ENCODE measurements at places on chromosomes 12 and 14.

DNA sequence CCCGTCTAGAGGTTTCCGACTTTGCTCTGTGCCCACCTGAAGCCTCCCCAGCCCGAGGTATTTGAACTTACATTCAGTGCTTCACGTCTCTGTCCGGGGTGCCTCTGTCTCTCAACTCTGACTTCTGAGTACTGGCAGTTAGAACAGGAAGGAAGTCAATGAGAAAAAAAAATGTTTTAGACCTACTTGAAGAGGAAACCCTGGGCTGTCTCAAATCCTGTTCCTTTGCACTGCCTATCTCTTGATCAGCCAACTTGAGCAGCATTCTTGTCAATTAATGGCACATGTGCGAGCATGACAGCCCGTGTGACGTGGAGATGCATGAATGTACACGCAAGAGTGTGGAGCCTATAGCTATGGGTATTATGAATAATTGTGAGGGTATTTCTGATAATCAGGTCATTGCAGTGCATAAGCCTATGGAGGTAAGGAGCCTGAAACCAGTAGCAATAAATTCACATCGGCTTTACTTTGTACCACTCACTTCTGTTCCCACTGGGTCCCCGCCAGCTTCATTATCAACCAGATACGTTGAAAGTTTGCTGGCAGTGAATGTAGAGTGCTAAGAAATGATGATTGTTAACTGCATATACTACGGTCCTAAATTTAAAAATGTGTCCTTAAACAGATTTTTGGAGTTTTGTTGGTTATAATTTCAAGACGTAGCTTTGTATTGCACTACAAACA is at the start of gene ARHGDIB:
ARHGDIB (minus strand) TSS at position 136 of the 687 bp plus-strand sequence. CDS start 10,889 bp downstream, outside the sequence.
- peak; percentile 13 for DNase-seq

GRCh38 chr12:49796606-49797448 is 31.4 kb downstream of the NCKAP5L start:
- no peak for DNase-seq

- DNase-seq: no peak
These were observed 3.1 kb downstream of the MUCL1 start for GRCh38 chr12:54857406-54857805.

- peak; percentile 17 for DNase-seq
These were observed 217.2 kb upstream of the BMP4 start for GRCh38 chr14:54173802-54174201.

- DNase-seq: peak; percentile 1
These were observed 485.5 kb upstream of the FOXG1 start for GRCh38 chr14:28280997-28281598.

DNA sequence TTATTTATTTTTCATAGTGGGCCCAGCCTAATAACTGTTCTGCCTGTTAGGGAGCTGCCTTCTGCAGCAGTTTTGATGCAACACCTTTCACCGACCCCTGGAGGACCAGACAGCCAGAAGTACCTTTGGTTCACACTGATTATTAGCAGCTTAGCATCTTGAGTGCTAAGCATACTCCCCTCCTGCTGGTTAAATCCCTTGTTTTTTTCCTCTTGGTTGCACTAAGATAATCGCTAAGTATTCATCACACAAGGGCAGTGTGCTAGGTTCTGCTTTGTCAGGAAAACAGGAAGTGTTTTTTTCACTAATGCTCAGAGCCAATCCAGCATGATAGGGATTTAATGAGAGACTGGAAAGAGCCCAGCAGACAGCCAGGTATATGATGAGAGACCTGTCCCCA is 437.0 kb downstream of the FUT8 start:
- DNase-seq: no peak

DNA sequence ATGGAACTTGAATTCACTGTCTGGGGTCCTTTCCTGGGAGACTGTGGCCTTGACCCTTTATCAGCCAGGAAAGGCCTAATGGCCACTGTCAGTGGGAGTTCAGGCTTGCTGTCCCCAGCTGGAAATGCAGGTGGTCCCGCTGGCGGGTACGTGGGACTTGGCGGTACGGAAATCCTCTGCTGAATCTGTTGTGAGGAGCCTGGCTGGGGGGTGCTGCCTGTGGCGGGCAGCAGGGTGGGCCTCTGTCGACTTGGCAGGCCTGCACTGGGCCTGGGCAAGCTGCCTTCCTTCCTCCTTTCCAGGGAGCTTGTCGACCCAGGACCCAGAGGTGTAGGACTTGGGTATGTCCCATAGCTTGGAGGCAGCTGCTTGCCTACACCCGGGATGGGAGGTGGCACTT is 26.3 kb downstream of the ZFYVE21 start:
- no peak for DNase-seq

GRCh38 chr14:79516009-79516408 is 695.3 kb downstream of the DIO2 start:
- DNase-seq: no peak

- peak; percentile 80 for DNase-seq
These were observed 707.5 kb upstream of the TMEM132C start for GRCh38 chr12:127559349-127560040.

GRCh38 chr12:8905546-8905945 is 8.8 kb upstream of the PHC1 start:
- no peak for DNase-seq

DNA sequence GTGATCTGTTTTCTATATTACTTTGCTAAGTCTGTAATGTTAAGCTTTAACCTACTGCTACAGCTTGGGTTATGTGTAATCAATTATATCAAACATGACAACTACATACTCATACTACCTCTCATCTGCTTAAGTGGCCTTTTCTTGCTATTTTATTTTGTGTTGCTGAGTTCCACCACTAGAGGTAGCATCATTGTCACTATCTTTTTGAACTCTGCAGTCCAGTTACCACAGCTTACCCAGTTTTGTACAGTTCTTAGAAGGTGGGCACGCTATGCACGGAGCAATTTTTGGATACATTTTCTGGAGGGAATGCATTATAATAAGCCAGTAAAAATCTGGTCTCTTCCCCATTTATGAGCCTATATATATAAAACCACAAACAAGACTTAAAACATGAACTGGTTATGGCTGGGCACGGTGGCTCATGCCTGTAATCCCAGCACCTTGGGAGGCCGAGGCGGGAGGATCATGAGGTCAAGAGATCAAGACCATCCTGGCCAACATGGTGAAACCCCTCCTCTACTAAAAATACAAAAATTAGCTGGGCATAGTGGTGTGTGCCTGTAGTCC is 48.5 kb downstream of the SAV1 start:
- DNase-seq: peak; percentile 40

DNA sequence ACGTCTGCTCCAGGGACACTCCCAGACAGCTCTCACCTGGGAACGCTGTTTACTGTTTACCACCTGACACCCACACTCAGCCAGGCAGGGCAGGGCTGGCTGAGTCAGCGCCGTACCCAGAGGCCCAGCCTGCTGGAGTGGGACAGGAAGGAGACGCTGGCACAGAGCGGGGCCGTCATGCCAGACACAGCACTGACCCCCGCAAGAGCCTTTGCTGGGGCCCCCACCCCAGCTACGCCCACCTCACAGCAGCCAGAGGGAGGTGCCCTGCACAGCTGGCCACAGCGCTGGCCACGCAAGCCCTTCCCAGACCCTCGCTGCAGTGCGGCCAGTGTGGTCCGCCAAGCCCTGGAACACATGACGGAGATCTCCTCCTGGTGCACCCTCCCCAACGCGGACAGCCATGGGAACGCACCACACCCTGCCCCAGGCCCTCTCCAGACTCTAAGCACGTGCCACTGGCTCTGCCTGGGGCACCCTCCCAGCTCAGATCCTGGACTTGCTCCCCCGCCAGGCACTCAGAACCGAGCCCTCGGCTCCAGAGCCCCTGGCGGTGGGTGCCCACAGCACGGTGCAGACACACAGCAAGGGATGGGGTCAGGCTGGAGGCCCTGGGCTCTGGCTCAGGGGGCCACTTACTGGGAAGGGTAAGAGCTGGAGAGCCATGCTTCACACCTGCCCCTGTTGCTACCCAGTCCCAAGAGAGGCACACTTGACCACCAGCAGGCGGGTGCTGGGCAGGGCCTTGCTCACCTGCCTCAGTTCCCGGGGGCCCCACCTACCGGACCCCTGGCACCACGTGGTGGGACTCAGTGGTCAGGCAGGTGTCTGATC is 5.7 kb downstream of the AHNAK2 start:
- DNase-seq: peak; percentile 96

GRCh38 chr14:64369201-64369600 is 19.0 kb upstream of the MTHFD1 start:
- DNase-seq: no peak

DNA sequence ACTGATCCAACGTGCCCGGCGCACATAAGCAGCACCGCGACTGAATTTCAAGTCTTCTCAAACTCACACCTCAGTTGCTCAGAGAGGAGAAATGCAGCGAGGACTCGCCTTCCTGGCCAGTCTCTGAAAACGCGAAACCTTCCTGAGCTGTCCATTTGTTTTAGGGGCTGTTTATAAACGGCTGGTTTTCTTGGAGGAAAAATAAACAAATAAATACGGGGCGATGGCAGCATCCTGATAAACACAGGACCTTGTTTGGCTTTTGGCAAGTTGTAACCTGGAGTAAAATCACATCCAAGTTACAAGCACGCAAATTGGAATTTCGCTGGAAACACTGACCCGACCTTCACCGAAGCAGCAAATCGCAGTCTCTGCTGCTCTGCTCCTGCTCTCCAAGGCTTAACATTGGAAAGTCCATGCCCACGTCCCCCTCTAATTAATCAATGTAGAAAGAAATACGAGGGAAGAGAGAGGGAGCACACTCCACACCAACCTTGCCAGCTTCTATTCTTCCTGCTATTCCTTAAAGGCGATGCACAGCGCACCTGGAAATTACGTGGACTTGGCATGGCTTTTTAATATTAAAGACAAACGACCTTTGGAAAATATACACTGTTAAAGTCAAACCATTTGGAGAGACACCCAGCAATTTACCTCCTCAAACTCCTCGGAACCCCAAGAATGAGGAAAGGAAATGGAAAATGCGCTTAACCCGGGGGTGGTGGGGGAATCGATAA is 248.8 kb downstream of the APAF1 start:
- no peak for DNase-seq

GRCh38 chr12:64039281-64039871 is 182.7 kb downstream of the KICS2 start:
- peak; percentile 50 for DNase-seq

- DNase-seq: peak; percentile 57
These were observed 39.3 kb downstream of the LRTM2 start for GRCh38 chr12:1859643-1860042.

DNA sequence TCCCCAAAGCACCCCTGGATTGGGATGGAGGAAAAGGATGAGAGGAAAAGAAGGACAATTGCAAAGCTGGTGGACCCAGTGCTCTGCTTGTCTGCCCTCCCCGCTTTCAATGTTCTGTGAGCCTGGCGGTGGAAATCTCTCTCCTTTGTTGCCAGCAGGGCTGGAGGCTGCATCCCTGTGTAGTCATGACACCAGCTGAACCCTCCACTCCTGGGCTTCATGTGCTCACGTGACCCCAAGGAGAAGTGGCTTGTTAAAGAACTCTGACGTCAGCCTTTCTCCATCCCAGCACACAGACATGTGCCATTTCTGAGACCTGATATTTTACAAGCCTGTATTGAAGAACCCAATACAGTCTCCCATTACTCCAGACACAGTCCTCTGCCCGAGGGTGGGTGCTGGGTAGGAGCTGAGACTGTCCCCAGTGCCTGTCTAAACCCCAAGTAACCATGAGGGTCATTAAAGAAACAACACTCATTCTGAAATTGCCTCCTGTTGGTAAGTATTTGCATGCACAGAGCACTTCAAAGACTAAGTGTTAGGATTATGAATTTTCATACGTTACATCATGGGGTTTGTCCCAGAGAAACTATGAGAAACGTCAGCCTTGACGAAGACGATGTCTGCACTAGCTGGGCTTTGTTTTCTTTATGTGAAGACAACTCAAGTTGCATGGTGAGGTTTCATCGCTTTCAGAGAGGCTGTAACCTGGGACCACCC is 21.7 kb downstream of the GALNT16 start:
- DNase-seq: no peak

DNA sequence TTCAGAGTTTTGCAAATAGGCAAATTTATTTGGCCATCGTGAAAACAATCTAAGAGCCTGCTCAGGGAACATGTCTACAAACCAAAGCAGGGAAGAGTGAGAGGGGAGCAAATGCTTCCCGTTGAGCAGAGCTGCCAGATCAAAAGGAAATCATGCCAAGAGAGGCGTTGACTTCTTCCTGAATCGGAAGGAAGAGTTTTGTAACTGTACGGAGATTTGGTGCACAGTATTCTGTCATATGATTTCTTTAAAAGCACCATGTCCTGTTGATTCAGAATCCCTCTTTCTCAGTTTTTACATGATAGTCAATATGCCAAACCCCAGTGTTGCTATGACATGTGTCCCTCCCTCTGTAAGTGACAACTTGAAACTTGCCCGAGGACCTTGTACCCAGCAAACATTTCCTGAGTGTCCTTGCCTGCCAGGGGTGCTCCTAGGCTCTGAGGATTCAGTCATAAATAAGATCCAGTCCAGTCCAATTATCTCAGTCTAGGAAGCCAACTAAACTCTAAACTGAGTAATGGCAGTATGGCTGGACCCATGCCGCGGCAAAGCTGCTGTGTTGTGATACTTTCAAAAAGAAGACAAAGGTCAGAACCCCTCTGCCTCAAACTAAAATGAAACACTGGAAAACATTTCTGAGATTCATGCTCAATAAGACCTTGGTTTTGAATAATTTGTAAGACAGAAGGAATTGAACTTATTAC is 300.1 kb upstream of the FKBP4 start:
- no peak for DNase-seq

DNA sequence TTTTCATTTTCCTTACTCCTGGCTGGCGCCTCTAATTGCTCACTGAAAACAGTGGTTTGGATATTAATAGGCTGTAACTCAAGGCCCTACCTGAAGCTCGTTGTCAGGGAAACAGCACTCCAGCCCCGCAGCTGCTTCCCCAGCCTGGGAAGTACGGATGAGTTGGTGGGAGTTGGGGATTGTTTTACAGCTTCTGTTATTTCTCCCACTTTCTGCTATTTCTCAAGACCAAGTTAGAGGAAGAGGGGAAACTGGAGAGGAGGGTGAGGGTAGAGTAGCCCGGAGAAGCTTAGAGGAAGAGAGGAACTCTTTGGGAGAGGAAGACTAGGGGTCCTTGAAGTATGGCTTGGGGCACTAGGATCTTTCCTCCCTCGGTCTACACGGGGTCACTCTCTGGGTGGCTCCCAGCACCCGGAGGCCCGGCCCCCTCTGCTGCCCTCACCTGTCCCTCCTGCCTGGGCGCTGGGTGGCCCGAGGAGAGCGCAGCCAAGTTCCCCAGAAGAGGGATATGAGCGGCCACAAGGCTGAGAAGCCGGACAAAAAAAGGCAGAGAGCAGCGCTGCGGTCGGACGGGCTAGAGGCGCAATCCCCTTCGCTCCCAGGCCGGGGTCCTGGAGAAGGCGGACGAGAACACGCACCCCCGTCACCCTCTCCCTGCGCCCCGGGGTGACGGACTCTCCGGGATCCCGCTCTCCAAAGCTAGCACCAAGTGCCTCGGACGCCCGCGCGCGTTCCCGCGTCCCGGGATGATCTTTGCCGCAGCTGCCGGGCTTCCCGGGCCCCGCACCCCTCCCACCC is 671 bp downstream of the SPTB start:
- no peak for DNase-seq

DNA sequence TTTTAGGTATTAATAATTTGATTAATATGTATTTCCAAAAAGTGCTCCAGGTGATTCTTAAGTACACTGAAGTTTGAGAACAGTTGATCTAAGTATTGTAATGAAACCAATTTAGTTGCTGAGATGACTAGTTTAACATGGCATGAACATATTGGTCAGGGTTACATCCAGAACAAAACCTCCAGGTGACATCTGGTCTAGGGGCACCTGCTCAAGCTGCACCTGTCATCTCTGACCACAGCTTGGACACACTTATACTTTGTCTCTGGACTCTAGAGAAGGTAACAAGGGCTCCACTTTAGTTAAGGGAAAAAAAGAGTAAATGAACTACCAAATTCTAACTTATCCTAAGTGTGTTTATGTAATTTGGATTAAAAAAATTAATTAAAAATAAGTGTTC is 8.1 kb downstream of the ARID2 start:
- no peak for DNase-seq

GRCh38 chr14:55419663-55420062 is 8.0 kb upstream of the ATG14 start:
- DNase-seq: no peak

Data from kidney tubule cell (primary cell).